Frontal cortex (tissue), 4 donors: ENCODE measurements at places on chromosomes 11 and 22.

DNA sequence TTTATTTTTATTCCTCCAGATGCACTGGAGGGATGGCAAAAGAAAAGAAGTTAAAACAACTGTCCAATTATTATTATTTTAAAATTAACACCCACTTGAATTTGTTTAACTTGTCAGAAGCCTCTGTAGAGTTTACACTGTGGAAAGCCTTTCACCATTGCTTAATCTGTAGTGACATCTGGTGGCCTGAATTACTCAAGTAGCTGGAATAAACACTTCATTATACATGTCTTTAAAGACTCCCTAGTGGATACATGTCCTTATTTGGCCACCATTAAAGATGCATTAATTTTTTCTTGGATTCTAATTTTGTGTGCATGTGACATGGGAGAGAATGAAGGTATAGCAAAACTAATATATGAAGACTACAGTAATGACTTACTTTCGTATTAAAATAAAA, 1496.5 kb downstream of the FAM181B start:
- DNase-seq = no peak

DNA sequence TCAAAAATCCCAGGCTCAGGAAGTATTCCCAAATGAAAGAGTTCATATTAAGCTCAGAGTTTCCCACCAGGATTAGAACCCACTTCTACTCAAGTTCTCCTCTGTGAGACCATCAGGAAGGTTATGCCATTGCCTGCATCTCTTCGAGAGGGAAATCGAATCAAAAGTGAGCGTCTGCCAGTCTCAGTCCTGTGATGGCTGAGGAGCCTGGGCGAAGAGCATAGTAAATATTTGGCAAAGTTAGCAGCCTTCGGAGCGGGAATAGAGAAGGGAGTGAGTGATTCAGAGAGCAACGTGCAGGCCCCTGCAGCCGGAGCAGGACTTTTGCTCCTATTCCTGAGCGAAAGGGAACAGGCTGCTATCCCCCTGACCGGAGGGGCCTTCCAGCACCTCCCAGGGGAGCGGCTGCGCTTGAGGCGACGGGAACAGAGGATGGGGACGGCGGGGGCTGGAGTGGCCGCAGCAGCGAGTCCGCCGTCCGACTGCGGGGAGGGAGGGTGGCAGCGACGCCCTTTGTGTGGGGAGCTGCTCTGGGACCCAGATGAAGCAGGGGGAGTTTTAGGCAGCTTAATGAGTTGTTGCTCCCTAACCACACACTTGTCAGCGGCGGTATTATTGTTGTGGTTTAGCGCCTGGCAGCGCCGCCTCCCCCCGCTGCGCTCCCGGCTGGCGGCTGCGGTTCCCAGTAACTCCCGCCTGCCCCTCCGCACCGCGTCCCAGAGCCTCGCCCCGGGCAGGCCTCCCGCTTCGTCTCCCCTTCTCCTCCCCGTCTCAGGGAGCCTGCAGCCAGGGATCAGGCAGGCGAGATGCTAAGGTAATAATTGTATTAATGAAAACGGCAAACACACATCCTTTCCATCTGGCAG, 21.7 kb upstream of the NRGN start:
- DNase-seq = no peak

GRCh38 chr22:39727541-39727940, 157.0 kb downstream of the CACNA1I start:
- no peak for DNase-seq

- DNase-seq = no peak
Observed at GRCh38 chr11:115544422-115544948, 40.3 kb upstream of the CADM1 start.

DNA sequence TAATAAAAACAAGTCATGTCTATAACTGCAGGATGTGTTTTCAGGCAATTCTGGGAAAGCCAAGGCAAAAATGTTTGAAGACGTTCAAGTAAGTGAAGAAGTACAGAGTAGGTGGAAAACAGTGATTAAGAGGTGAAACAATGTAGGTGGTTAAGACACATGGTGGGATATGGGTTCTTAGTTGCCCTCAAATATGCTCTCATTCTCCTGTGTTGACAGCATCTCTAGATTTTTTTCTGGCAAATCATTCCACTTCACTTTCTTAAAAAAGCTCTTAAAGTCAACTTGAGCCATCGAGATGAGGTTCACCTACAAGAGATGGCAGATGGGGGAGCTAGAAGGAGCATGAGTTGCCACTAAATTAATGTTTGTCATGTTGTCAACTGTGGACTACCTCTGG, 1041.0 kb upstream of the CNTN5 start:
- no peak for DNase-seq

- no peak for DNase-seq
Observed at GRCh38 chr11:86091566-86091965, 22.7 kb upstream of the PICALM start.

- DNase-seq = no peak
Observed at GRCh38 chr11:110508786-110509185, 79.0 kb downstream of the FDX1 start.

- DNase-seq = no peak
Observed at GRCh38 chr11:59189986-59190385, 18.1 kb downstream of the DTX4 start.

DNA sequence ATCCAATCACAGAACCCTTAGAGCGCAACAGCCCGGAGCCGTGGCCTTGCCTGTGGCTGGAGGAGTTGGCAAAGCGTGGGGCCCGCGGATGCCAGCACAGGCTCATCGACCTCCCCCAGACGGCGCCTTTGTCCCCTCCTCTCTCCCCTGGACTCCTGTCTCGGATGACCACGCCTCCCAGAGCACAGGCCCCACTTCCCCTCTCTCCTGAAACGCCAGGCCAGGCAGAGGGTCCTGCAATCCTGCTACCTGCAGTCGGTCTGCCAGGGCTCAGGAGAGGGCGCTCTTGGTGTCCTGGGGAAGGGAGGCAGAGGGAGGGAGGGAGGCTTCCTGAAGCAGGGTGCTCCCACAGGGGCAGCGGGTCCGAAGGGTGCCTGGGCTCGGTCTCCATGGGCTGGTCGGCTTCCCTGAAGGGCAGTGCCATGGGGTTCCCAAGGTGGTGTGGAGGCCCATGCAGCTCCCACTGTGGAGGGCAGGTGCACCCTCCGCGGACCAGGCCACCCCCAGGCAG, 16.6 kb upstream of the TTLL12 start:
- no peak for DNase-seq

DNA sequence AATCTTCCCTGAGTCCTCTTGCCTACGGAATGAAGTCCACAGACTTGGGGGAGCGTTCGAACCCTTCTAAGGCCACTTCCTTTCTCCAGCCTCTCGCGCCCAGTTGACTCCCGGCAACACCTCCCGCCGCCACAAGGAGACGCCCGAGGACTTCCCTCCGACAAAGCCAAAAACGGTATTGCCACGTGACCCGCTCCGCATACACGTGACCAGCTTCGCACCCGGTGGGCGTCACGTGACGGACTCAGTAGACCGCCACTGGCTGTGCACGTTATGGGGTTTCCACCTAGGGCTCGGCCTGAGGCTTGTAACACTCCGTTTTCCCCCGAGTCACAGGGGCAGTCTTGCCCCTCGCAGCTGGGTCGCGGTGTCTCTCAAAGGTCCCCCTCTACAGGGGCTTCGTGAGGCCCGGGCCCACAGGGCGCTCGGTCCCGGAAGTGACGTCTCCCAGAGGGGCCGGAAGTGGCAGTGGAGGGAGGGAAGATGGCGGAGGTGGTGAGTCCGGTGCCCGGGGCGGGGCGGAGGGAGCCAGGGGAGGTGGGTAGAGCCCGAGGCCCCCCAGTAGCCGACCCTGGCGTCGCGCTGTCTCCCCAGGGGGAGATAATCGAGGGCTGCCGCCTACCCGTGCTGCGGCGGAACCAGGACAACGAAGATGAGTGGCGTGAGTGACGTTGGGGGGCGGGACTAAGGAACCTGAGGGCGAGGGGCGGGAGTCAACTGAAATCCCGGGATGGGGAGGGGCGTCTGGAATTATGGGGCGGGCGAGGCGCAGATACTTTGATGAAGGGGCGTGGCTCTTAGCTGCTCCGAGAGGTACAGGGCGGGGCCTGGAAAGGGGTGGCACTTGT, at the start of gene KAT5:
Gene KAT5, plus strand, starts transcription at position 468 of the 848 bp plus-strand sequence. Its CDS starts 16 bp downstream, at position 484.
- DNase-seq = peak; percentile 90

GRCh38 chr22:46563381-46564083, 26.1 kb upstream of the CELSR1 start:
- DNase-seq = peak; percentile 83

DNA sequence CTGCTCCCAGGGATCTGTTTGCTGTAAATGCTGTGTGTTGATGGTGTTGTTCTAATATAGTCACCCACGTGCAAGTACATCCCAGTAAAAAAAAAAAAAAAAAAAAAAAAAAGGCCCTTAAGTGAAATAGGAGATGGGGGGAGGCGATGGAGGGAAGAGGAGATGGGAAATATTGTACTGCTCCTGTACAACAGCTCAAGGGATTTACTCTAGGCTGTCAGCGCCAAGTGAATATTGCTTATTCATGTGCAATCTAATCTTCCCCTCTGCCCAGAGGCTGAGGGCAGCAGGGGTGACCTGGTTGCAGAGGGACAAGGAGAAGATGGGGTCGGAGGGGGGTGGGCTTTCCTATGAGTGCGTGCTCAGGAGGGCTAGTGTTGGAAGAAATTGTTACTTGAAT, 206.2 kb upstream of the CADM1 start:
- DNase-seq = no peak

DNA sequence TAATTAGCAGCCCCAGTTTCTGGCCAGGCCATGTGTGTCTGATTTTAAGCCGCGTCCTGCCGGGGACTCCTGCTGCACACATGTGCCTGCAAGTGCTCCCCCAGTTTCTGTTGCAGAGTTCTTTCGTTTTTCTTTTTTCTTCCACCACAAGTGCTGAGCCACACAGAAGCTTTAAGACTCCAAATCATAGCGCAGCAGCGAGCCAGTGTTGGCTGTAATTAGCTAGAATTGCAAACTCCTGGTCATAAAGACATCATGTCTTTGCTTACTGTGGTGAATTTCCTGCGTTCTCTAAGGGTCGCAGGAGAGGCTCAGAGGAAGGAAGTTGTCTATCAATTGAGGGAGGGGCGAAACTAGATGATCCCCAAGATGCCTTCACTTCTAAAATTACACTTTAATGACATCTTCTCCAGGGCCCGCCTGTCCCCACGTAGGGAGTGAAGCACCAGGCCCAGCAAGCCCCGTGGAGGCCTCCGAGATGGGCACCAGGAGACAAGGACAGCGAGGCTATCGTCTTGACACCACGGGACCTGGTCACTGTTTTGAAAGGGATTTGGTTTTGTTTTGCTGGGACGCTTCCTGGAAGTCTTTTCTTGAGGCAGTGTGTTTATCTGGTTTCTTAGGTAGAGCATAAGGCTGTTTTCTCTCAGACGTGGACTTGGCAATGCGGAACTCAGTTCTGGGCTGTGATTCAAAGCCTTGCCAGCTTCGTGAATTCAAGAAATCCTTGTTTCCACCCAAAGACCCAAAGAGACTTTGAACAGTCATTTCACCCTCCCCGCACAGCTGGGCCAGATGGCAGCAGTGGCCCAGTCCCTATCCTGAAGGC, 71.8 kb downstream of the UBASH3B start:
- no peak for DNase-seq

GRCh38 chr11:35785287-35786167, 123.0 kb downstream of the TRIM44 start:
- DNase-seq = no peak

GRCh38 chr11:2451336-2451735, 6.5 kb downstream of the KCNQ1 start:
- DNase-seq = no peak

DNA sequence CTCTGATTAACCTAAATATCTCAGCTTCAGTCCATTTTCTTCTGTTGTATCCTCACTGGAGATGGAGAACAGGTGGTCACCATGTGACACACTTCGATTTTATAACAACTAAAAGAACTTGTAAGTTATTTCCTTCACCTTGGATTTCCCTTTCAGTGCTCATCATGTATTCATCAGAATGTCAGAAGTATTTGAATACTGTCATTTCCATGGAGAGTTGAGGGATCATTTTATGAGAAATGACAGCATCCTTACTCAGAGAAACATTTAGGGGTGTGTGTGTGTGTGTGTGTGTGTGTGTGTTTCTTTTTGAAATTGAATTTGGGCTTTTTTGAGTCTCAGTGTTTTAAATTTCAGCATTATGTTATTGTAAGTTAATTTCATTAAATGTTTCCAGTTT, 205.8 kb downstream of the ARHGAP42 start:
- DNase-seq = no peak

GRCh38 chr11:1827095-1827813, 7.5 kb upstream of the SYT8 start:
- DNase-seq = peak; percentile 70

DNA sequence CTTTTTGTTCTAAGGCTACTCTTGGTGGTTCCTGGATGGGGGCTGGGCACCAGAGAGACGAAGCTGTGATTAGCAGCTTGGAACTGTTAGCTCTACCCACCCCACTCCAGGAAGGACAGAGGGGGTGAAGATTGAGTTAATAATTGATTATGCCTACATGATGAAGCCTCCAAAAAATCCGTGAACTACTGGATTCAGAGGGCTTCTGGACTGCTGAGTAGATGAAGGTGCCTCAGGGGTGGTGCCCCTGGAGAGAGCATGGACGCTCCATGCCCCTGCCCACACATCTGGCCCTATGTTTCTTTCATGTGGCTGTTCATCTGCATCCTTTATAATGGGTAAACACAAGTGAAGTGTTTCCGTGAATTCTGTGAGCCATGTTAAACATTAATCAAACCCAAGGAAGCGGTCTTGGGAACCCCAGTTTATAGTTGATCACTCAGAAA, 47.3 kb upstream of the CYP2D6 start:
- DNase-seq = no peak

- no peak for DNase-seq
Observed at GRCh38 chr22:16838073-16838472, 12.9 kb upstream of the XKR3 start.

DNA sequence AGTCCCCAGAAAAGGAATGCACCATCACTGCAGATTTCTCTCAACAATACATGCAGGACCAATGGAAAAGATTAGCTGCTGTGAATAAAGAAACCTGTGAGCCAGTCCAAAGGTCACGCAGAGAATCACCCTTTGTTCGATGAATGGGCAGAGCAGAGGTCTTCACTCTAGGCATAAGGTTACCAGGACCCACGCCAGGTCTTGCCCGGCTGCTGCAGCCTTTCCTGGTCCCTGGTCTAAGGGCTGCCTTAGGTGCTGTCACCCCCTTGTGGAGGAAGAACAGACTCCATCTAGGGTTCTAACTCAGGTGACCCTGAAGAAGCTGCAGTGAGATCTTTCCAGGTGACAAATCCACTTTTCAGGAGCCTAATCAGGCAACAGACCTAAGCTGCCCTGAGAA, 29.0 kb upstream of the NAP1L4 start:
- DNase-seq = peak; percentile 54

- DNase-seq = no peak
Observed at GRCh38 chr22:22394591-22394990, 114.0 kb downstream of the ZNF280B start.

GRCh38 chr22:36599771-36600170, 70.8 kb upstream of the EIF3D start:
- DNase-seq = no peak

GRCh38 chr11:72676861-72677341, 2.7 kb upstream of the PDE2A start:
- DNase-seq = peak; percentile 60
